MG63 (cell line): ENCODE measurements at places on chromosomes 2 and 18. TPM values are rescaled to one million over a fixed set of nuclear protein-coding genes. Genes with fewer than 3 reads are reported as not detected.

Gene RBM44
- 0.20 TPM in 1 of 2 replicates, not detected in the other for total RNA-seq

DNA sequence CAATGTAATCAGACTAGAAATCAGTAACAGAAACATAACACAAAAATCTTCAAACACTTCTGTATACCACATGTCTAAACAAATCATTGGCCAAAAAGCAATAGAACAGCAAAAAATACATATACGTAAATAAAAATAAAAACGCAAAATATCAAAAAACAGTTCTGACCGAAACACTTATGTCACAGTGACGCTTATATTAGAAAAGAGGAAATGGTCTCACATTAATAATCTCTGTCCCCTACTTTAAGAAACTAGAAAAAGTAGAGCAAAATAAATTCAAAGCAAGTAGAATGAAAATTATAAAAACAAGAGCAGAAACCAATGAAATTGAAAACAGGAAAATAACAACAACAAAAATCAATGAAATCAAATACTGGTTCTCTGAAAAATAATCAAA lies 41.9 kb downstream of the TMEM131 start:
- DNase-seq: no peak

- no peak for DNase-seq
Observed at GRCh38 chr2:129709956-129710598, 269.4 kb upstream of the RAB6C start.

GRCh38 chr2:24231461-24231881 lies 56.6 kb downstream of the FAM228A start:
- no peak for DNase-seq

- DNase-seq: no peak
Observed at GRCh38 chr2:64114063-64114911, 29.9 kb downstream of the PELI1 start.
